ENCODE measurements at places on chromosomes 11 and 22. TPM values are rescaled to one million over a fixed set of nuclear protein-coding genes. Genes with fewer than 3 reads are reported as not detected.

DNA sequence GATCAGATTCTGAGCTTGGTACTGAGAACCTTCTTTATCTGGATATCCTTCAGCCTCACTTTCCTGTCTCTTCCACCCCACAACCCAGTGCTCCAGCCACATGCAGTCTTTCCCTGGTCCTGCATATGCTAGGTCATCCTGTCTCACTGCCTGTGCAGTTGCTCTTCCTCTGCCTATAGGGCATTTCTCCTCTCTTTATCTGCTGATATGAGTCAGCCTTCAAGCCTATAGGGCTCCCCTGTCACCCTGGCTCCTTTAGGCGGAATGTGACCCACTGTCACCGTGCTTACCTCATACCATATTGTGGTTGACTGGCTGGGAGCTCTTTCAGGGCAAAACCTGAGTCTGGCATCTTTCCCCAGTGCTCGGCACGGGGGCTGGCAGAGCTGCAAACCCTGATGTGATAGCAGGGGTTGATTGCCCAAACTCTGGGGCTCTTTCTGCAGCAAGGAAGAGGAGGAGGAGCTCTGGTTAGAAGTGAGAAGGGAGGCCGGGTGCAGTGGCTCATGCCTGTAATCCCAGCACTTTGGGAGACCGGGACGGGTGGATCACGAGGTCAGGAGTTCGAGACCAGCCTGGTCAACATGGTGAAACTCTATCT, 26.3 kb downstream of the MEI1 start:
- DNase-seq: peak; percentile 11
- H3K4me3 ChIP-seq: no peak overlapping the region
- no peaks in the 10 kb centered on the region for H3K27me3 ChIP-seq
- no peaks in the 10 kb centered on the region for H3K36me3 ChIP-seq
- H3K27ac ChIP-seq: no peak overlapping the region

DNA sequence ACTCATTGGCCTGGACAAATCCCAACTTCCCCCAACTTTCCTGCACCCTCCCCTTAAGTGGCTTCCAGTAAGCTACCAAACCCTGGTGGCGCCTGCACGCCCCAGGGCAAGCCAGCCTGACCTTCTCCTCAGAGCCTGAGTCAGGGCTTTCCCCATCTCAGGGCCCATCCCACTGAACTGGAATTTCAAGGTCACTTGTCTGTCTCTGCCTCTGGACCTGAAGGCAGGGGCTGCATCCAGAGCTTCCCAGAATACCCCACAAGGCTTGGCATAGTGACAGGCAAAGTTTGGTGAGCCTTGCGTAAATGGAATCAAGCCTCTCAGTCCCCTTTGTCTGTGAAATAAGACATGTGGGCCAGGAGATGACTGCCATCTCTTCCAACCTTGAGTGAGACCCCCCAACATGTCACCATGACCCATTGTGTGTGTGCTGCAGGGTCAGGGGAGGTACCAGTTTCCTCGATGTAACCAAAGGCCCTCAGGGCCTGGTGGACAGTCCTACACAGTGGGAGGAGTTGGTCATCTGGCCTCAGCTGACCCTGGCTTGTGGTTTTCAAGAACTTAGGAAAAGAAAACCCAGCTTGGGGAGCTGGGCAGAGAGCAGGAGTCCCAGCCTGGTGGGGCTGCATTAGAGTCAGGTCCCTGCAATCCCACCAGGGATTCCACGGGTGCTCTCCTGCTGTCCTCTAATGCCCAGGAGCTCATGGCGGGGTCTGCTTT, 8.9 kb downstream of the ALX4 start:
- peaks cover 63% of the 10 kb centered on the region for H3K27me3 ChIP-seq
- no peaks in the 10 kb centered on the region for H3K36me3 ChIP-seq
- no peak overlapping the region for H3K27ac ChIP-seq
- H3K4me3 ChIP-seq: no peak overlapping the region

DNA sequence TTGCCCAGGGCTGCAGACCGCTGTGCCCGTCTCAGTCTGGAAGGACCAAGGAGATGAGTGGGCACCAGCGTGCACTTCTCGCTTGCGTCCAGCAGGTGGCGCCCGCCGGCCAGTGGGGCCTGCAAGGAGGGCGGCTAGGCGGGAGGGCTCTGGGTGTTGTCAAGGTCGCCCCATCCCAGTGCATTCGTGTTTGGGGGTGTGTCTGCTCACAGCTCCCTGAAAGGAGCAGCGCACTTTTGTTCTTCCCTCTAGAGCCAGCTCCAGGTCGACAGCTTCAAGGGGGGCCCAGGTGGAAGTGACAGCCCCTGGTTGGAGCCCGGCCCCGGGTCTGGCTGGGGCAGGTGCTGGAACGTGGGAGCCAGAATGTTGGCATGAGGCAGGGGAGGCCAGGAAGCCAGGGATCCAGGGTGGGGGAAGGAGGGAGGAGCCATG, 23.4 kb upstream of the MPPED1 start:
- no peak overlapping the region for H3K27ac ChIP-seq
- H3K27me3 ChIP-seq: peaks cover 11% of the 10 kb centered on the region
- peaks cover 6% of the 10 kb centered on the region for H3K4me1 ChIP-seq

- H3K4me3 ChIP-seq: no peak overlapping the region
- DNase-seq: no peak
- no peaks in the 10 kb centered on the region for H3K4me1 ChIP-seq
- no peak overlapping the region for H3K27ac ChIP-seq
- no peaks in the 10 kb centered on the region for H3K27me3 ChIP-seq
Observed at GRCh38 chr11:28976801-28977145, 868.6 kb downstream of the METTL15 start.

DNA sequence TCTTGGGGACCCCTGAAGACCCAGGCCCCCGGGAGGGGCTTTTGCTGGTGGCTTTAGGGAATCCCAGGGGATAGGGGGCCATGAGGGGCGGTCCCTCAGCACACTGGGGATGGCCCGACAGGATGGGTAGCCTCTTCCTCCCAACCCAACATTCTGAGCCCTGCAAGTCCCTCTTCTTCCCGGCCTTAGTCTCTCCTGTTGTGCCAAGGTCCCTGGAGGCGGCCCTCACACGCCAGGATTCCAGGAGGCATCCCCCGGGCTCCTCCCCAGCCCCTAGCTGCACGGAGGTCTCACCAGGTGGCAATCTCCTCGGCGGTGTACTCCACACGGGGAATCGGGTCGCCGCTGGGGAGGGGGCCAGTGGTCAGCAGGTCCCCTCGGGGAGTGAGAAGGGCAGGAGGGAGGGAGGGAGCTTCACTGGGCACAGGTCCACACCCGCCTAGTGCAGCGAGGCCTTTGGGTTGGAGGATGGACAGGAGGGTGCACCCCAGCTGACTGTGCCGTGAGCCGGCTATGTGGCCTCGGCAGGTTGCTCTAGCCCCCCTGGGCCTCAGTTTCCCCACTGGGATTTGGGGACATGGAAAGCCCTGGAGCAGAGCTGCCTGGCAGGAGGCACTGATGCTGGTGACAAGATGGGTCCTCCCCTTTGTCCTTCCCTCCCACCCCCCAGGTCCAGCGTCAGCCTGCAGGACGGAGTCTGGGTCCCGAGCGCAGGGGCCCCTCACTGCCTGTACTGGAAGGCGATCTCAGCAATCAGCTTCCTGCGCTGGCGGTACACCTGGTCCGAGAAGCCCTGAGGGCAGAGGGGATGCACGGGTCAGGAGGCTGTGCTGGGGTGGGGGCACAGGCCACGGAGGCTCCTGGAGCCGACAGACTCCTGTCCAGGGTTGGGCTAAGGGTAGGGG, 4.2 kb downstream of the TH start:
- H3K4me3 ChIP-seq: no peak overlapping the region
- H3K36me3 ChIP-seq: no peaks in the 10 kb centered on the region
- no peak for DNase-seq
- no peak overlapping the region for H3K27ac ChIP-seq
- no peaks in the 10 kb centered on the region for H3K4me1 ChIP-seq
- peaks cover 7% of the 10 kb centered on the region for H3K27me3 ChIP-seq

DNA sequence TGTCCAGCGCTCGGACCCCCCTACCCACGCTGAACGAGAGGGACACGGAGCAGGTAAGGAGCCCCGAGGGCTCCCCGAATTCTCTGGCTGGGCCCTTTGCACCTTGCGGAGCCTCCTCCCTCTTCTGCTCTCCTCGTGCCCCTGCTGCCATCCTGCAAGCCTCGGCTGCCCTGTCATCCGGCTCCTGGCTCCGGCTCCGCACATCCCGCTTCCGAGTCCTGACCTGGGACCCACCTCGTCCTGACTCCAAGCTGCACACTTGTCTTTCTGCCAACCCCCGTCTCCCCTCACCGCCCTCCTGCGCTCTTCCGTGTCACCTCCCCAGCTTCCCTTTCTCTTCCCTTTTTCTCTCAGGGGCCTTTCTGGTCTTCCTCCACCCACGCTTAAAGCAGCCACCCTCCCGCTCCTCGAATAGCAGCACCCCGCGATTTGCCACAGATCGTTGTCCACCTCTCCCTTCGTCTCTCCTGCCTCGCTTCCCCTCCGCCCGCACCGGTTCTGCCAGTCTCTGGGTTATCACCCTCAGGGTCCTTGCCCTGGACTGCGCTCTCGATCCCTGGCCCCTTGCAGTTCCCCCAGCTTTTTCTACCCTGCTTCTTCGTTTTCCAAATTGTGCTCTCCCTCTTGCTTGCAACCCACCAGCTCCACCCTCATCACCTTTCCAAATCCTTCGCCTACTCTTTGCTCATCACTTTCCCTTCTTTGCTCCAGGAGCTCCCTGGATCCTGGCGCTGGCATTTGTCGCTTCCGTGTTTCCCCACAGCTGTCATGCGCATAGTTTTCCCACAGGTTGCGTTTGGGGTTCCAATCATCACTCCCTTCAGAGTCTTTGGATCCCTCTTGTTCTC, 822 bp downstream of the MARK2 start:
- peak overlapping the region; percentile 81 for H3K27ac ChIP-seq
- H3K4me1 ChIP-seq: peaks cover 50% of the 10 kb centered on the region
- no peaks in the 10 kb centered on the region for H3K27me3 ChIP-seq
- H3K36me3 ChIP-seq: peaks cover 10% of the 10 kb centered on the region
- H3K4me3 ChIP-seq: peak overlapping the region; percentile 89
- peak; percentile 50 for DNase-seq

GRCh38 chr11:6027501-6027900, 3.1 kb downstream of the OR56A1 start:
- H3K4me1 ChIP-seq: no peaks in the 10 kb centered on the region
- H3K36me3 ChIP-seq: no peaks in the 10 kb centered on the region
- H3K27ac ChIP-seq: no peak overlapping the region

- H3K4me3 ChIP-seq: peak overlapping the region; percentile 48
- peak overlapping the region; percentile 93 for H3K27ac ChIP-seq
- H3K4me1 ChIP-seq: peaks cover 30% of the 10 kb centered on the region
Observed at GRCh38 chr11:67463680-67464410, 5.2 kb downstream of the TMEM134 start.

- no peaks in the 10 kb centered on the region for H3K36me3 ChIP-seq
- peak; percentile 52 for DNase-seq
- peaks cover 44% of the 10 kb centered on the region for H3K4me1 ChIP-seq
- peak overlapping the region; percentile 77 for H3K27ac ChIP-seq
Observed at GRCh38 chr11:44530413-44531115, 34.9 kb upstream of the CD82 start.

GRCh38 chr11:71248656-71249055, 3.7 kb downstream of the SHANK2 start:
- peaks cover 34% of the 10 kb centered on the region for H3K27me3 ChIP-seq
- H3K36me3 ChIP-seq: no peaks in the 10 kb centered on the region
- no peak overlapping the region for H3K4me3 ChIP-seq
- DNase-seq: no peak
- no peaks in the 10 kb centered on the region for H3K4me1 ChIP-seq
- H3K27ac ChIP-seq: no peak overlapping the region

DNA sequence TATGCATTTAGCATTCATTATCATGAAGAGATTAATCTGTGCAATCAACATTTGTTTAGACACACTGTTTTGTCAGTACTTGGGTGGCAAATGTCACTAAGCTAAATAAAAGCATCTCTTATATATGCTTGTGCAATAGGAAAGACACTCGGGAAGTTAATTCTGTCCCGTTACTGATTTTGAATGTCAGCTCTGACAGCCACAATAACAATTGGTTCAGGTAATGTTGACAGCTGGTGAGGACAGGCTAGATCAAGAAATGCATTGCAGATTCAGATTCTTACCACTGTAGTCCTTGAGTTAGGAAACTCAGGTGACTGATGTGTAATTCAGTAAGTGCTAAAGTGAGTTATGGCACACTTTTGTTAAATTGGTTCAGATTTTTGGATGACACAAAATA, 523.8 kb upstream of the FAT3 start:
- H3K27me3 ChIP-seq: no peaks in the 10 kb centered on the region
- no peak overlapping the region for H3K4me3 ChIP-seq
- no peaks in the 10 kb centered on the region for H3K36me3 ChIP-seq
- no peaks in the 10 kb centered on the region for H3K4me1 ChIP-seq
- H3K27ac ChIP-seq: no peak overlapping the region

GRCh38 chr22:17910561-17911311, 113.6 kb downstream of the MICAL3 start:
- H3K4me3 ChIP-seq: no peak overlapping the region
- no peaks in the 10 kb centered on the region for H3K27me3 ChIP-seq
- no peak overlapping the region for H3K27ac ChIP-seq

GRCh38 chr11:48122246-48122645, 94.4 kb upstream of the OR4B1 start:
- no peaks in the 10 kb centered on the region for H3K27me3 ChIP-seq
- DNase-seq: no peak
- H3K4me3 ChIP-seq: no peak overlapping the region
- peaks cover 26% of the 10 kb centered on the region for H3K36me3 ChIP-seq

DNA sequence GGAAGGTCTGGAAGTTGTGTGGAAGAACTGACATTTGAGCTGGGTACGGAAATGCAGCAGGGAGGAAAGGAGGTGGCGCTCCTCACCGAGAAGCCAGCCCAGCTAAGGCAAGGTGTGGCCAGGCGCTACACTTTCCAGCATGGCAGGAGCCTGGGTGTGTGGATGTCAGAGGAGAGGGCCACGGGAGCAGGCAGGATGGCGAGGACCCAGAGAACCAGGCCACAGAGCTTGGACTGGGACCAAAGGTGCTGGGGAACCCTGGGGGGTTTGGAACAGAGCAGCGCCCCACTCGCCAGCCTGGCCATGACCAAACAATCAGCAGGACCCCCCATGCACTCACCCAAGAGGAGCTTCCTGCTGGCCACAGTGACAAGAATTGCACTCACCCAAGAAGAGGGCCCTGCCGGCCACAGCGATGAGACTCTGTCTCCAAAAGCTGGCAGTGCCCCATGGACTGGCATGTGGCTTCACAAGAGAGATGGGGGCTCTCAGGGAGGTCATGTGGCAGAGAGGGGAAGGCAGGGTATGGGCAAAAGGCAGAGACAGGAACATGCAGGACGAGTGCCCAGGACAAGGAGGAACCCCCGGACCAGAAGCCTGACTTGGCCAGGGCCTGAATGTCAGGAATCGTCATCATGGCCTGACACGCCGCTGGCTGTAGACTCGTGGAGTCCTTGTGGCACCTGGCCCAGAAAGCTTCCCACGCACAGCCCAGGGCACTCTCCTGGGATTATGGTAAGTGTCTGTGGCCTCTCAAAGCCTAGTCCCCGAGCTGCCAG, 45.4 kb downstream of the IGF2 start:
- DNase-seq: no peak
- no peak overlapping the region for H3K27ac ChIP-seq
- peaks cover 14% of the 10 kb centered on the region for H3K27me3 ChIP-seq
- peaks cover 9% of the 10 kb centered on the region for H3K4me1 ChIP-seq
- H3K36me3 ChIP-seq: no peaks in the 10 kb centered on the region
- H3K4me3 ChIP-seq: no peak overlapping the region

GRCh38 chr11:118883368-118884071, at the start of gene CXCR5:
Gene CXCR5, plus strand, starts transcription at chr11:118883892. Its CDS starts 50 bp downstream, at chr11:118883942.
- H3K4me3 ChIP-seq: peak within 1 kb of the TSS; percentile 85
- H3K27ac ChIP-seq: peak within 1 kb of the TSS; percentile 99
- peaks cover 81% of the 10 kb centered on the region for H3K4me1 ChIP-seq

C22orf42 gene
- total RNA-seq: not detected

FAM76B gene
- 45.0 TPM for total RNA-seq

MRGPRG gene
- total RNA-seq: not detected

GAB4 gene
- not detected for total RNA-seq

SCGB1C1 gene
- not detected for total RNA-seq

NARS2 gene
- total RNA-seq: 22.7 TPM

SLC25A18 gene
- total RNA-seq: not detected

TESMIN gene
- 7.3 TPM for total RNA-seq

GPHA2 gene
- total RNA-seq: not detected

FOLR2 gene
- total RNA-seq: not detected

C11orf16 gene
- total RNA-seq: not detected
